Osteocyte (in vitro differentiated cells): ENCODE measurements at places on chromosomes 12 and 14.

DNA sequence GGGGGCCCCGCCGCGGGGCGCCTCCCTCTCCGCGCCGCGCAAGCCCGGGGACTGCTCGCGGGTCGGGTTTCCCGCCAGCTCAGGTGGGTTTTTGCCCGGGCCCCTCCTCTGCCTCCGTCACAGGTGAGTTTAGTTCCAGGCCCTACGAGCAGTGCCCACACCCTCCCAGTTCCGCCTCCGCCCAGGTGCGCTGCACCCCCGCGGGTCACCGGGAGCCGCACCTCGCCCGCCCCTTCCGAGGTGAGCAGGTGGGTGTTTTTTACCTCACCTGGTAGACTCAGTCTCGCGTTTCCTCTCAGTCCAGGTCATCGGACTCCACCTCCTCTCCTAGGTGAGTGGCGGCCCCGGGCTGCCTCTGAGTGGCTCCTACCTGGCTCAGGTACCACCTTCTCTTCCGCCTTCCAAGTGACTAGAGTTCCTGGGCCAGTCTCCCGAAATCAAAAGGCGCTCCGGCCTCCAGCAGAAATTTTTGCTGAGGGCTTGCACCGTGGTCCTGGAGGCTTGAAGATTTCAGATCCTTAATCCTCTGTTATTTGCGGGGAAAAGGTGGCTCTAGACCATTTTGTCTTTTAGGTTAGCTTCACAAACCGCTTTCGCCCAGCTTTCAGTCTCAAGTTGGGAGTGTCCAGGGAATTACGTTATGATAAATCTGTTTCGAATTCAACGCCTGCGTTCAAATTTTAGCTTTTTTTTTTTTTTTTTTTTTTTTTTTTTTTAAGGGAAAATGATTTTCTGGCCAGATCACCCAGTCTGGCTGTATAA, at the start of gene TMEM30B:
TMEM30B (minus strand) TSS at position 153 of the 762 bp plus-strand sequence. CDS start 191 bp downstream, outside the sequence.
- no peak for DNase-seq

GRCh38 chr12:24488906-24489619, 459.8 kb downstream of the BCAT1 start:
- no peak for DNase-seq

DNA sequence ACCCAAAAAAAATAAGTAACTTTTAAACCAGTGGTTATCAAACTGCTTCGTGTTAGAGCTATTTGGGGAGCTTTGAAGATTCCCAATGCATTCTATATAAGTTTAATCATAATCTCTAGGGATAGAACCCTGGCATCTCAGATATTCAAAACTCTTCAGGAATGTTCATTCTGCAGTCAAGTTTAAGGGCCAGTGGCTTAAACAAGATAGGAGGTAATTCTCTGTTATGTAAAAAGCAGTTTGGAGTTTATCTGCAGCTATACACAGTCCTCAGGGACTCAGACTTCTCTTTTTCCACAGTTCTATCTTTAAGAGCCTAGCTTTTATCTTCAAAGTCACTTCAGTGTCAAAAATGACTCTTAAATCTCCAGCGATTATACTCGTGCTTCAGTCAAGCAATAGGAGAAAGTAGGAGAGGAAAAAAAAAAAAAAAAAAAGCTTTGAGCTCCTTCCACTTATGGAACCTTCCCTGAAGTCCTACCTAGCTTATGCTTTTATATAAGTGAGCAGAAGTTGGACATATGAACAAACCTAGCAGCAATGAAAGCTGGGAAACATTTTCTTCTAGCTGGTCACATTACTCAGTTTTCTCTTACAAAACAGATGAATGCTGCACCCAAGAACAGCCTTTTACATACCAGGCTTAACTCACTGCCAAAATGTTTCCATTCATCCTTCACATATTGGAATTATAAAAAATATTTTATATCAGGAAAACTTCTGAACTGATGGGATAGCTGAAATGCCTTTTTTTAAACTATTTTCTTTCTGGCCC, 302.8 kb downstream of the FSCB start:
- DNase-seq, result no peak

- DNase-seq, result no peak
Measured at GRCh38 chr12:105912882-105913678, 225.7 kb downstream of the NUAK1 start.

GRCh38 chr14:80850197-80850814, 91.2 kb downstream of the CEP128 start:
- DNase-seq, result no peak

GRCh38 chr12:12428047-12428446, 71.2 kb downstream of the BORCS5 start:
- no peak for DNase-seq
